Esophagus muscularis mucosa (tissue), 4 donors: ENCODE measurements at places on chromosomes 2 and 18. TPM values are rescaled to one million over a fixed set of nuclear protein-coding genes. Genes with fewer than 3 reads are reported as not detected.

The MAP3K19 gene
- not detected for total RNA-seq

The TRPM8 gene
- total RNA-seq = not detected

The MYOM1 gene
- 15.8 TPM for total RNA-seq

The CHN1 gene
- 32.3 TPM for total RNA-seq

The REG3G gene
- total RNA-seq = not detected

The CNGA3 gene
- 8.0 TPM for total RNA-seq
